ENCODE measurements at places on chromosomes 11 and 22.

GRCh38 chr11:67634366-67635230, 4.9 kb upstream of the NUDT8 start:
- no peak for DNase-seq

GRCh38 chr11:85694385-85694980, 8.5 kb upstream of the CCDC89 start:
- peak; percentile 56 for DNase-seq

- no peak for DNase-seq
Observed at GRCh38 chr11:74615988-74616387, 23.6 kb downstream of the POLD3 start.

GRCh38 chr11:119365071-119365591, 16.4 kb downstream of the USP2 start:
- DNase-seq, result no peak

GRCh38 chr11:208181-208916, 841 bp downstream of the RIC8A start:
- DNase-seq, result peak; percentile 79

DNA sequence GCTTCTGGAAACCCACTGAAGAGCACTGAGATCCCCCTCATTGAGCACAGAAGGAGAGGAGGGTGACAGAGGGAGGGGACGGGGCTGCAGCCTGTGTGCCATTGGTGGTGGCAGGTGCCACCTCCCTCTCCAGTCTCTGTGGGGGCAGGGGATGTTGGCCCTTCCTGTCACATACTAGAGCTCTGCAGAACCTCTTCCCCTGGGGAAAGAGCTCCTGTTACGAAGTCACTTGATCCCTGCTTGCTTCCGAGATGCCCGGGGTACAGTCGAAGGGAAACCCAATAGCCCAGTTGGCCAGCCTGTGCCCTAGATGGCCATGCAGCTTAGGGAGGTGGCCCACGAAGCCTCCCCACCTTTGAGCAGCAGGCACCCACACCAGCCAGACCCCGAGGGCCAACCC, 29.4 kb downstream of the DAGLA start:
- DNase-seq, result no peak

Measured in EL (cell line).